ENCODE measurements at places on chromosomes 12 and 14.

GRCh38 chr14:86124328-86124727 is 594.4 kb downstream of the FLRT2 start:
- no peak for DNase-seq

DNA sequence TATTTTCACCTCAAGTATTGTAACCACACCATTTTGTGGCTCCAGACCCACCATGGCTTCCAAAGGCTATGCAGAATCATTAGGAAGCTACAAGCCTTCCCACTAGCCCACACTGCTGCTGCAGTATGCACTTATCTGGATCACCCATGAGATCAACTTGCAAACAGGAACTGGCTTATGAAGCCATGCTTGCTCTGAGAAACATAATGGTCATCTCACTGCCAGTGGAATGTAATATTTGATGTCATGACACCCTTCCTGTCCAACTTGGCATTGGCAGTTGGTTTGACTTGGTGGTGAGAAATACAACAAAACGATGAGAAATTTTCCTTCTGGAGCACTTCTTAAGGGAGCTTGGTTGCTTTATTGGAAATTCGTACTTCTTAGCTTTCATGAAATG is 69.3 kb upstream of the FRMD6 start:
- no peak for DNase-seq

GRCh38 chr14:89283327-89284060 is 133.5 kb downstream of the FOXN3 start:
- no peak for DNase-seq

DNA sequence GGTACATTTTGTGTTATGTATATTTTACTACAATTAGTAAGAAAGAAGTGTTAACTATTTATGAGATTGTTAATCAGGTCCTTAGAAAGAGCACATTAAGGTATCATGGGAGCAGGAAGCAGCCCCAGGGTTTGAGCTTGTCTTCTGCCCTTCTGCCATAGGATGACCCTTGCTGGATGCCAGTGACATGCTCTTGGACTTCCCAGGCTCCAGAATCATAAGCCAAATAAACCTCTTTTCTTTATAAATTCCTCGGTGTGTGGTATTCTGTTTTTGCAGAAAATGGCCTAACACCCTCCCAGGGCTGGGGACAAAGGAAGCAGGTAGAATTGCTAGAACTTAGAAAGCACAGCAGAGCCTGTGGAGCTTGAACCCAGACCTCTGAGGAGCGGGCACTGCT is 164.7 kb downstream of the VRK1 start:
- DNase-seq = no peak

GRCh38 chr14:31278883-31279282 is 71.3 kb upstream of the HECTD1 start:
- DNase-seq = no peak

DNA sequence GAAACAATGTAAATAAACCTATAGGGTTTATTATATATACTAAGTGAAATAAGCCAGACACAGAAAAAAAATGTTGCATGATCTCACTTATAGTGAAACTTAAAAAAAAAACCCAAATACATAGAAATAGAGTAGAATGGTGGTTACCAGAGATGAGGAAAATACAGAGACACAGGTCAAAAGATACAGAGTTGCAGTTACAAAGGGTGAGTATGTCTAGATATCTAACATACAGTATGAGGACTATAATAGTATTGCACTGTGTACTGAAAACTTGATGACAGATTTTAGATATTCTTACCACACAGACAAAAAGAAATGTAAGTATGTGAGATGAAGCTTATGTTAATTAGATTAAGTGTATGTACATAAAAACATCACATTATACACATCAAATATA is 28.1 kb downstream of the CLEC2D start:
- DNase-seq = no peak

DNA sequence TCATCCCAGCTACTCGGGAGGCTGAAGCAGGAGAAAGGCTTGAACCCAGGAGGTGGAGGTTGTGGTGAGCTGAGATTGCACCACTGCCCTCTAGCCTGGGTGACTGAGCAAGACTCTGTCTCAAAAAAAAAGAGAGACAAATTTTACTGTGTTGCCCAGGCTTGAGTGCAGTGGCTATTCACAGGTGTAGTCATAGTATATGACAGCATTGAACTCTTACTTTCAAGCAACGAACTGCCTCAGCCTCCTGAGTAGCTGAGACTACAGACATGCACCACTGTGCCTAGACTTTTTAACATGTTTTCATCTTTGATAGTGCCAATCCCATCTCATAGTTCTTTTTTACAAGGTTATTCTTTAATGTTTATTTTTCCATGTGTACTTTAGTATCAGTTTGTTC is 13.7 kb downstream of the ARID2 start:
- DNase-seq = no peak

GRCh38 chr12:49627752-49628360 is 4.5 kb downstream of the PRPF40B start:
- DNase-seq = peak; percentile 60

GRCh38 chr12:53750812-53751335 is 905 bp downstream of the CISTR start:
- DNase-seq = no peak

- DNase-seq = no peak
Observed at GRCh38 chr12:122992386-122992785, 11.9 kb downstream of the ARL6IP4 start.

- no peak for DNase-seq
Observed at GRCh38 chr14:21874946-21875345, 201.3 kb upstream of the OR4E1 start.

DNA sequence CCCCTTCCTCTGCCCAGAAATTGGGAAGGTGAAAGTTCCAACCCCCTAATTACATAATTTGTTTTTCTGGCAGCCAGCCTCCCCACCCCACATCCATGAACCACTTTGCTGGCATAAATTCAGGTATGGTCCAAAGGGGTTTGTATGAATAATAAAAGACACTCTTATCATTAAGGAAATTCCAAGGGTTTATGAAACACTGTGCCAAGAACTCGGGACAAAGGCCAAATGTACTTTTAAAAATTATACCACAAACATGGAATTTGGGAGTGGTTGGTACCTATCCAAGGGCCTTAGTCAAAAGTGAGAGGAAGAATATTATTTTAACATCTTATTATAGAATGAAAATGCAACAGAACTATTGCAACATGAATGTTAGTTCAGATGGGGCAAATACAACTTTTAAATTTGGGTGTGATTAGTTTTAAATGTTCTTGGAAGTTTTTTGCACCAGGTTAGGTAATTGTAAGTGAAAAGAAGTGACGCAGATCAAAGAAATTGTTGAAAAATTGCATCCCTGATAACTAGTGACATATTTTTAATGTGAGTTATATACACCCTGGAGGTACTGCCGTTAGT is 217.8 kb downstream of the TMEM117 start:
- DNase-seq = no peak

- DNase-seq = no peak
Observed at GRCh38 chr14:57611555-57612075, 118.0 kb upstream of the CCDC198 start.

GRCh38 chr14:44846232-44846824 is 115.4 kb downstream of the KLHL28 start:
- DNase-seq = peak; percentile 47

DNA sequence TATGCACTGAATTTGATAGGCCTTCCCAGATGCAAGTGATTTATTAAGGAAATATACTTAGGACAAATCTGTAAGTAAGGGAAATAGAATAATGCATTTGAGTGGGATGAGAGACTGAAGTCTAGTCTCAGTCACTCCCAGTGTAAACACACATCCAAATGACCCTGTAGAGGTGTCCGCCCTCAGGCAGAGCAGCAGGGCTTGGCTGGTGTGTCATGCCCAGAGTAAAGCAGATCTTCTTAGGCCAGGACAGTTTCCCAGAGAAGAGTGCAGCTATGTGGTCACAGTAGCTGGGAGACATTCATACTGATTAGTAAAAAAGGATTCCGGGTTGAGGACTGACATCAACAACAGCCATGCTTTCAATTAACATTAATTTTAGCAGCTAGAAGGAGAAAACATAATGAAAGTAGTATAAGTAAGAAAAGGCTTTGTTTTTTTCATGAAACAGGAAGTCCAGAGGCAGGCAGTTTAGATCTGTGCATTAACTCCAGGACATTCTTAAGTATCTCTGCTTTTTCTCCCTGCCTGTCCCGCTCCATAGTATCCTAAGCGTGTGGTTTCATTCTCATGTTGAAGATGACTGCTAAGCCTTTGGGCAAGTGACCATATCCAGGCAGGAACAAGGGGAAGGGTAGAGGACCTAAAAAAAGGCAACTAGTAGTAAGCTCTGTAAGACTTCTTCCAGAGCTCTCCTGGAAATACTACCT is 35.7 kb downstream of the CNTN1 start:
- no peak for DNase-seq

GRCh38 chr12:75571656-75572205 is 60.3 kb upstream of the KRR1 start:
- no peak for DNase-seq

DNA sequence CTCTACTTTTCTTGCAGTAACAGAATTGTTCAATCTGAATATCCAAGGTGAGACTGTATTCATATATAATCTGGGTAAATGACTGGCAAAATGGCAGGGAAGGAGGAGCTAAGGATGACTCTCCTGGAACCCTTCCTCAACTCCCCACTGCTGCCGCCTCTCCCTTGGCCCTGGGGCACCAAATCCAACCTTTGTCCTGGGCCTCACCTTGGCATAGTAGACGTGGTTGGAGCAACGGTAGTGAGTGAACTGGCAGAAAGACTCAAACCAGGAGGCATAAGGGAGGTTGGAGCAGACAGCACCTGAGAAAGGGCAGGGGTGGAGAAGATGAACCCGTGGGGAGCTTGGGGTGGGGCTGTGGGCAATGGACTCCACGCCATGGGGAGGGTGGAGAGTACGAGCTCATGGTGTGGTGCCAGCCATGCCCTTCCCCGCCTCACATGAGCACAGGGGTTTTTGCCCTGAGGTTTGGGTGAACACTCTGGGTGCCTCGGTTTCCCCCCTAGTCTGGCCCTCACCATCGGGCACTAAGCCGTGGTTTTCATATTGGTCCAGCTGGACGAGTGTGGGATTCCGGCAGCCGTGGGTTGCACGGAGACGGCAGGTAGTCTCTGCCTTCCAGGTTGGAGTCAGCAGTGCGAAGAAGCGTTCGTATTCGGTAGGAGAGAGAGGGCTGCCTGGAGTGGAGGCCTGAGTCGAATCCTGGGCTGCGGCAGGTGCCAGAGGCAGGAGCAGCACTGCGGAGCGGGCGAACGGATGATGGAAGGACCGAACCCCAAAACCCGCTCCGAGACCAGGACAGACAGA is 753 bp downstream of the ACRBP start:
- DNase-seq = no peak

Data from AG08396 (cell line).